ENCODE measurements at places on chromosomes 3 and 15. TPM values are rescaled to one million over a fixed set of nuclear protein-coding genes. Genes with fewer than 3 reads are reported as not detected.
A peak's percentile ranks its signal among the peaks of the same experiment; 100 is the strongest.

GRCh38 chr3:142259359-142259758 is 34.0 kb upstream of the GK5 start:
- DNase-seq = peak; percentile 7

DNA sequence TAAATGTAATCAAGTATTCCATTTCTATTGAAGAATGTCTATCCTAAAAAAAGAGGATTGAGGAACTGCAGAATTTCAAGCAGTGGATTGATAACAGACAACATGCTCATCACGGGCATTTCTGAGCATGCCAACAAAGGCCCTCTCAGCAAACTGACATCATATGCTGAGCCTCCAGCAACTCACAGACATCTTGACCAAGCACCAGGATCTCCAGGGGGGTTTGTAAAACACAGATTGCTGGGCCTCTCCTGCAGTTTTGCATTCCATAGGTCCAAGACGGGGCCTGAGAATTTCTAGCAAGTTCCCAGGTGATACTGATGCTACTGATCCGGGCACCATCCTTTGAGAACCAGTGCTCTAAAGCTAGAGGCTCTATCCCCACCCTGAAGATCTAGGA is 85.0 kb downstream of the FOXP1 start:
- DNase-seq = no peak

GRCh38 chr3:33704891-33705290 is 13.2 kb downstream of the CLASP2 start:
- DNase-seq = no peak

DNA sequence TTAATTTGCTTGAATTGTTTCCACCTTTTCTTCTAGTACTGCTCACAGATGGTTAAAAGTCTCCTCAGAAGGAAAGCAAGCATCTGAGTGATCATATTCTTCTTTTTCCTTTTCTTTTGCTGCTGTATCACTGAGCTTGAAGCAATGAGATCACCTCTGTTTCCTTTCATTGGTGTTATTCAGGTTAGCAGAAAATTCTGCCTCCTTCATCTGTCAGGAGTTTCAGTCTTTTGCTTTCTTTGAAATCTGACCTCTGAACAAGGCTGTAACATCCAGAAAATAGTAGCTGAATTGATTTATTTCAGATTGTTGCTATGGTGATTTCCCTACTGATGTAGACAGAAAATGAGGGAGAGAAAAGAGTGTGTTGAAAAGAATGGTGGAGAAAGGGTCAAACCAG is 343.0 kb downstream of the MFSD1 start:
- no peak for DNase-seq

GRCh38 chr3:55691141-55691540 is 204.0 kb upstream of the WNT5A start:
- DNase-seq = peak; percentile 4

- no peak for DNase-seq
Observed at GRCh38 chr15:74628199-74628598, 12.6 kb downstream of the CLK3 start.

- no peak for DNase-seq
Observed at GRCh38 chr3:54550221-54550977, 377.5 kb downstream of the LRTM1 start.

GRCh38 chr3:61664105-61664482 is 102.7 kb downstream of the PTPRG start:
- peak; percentile 93 for DNase-seq

DNA sequence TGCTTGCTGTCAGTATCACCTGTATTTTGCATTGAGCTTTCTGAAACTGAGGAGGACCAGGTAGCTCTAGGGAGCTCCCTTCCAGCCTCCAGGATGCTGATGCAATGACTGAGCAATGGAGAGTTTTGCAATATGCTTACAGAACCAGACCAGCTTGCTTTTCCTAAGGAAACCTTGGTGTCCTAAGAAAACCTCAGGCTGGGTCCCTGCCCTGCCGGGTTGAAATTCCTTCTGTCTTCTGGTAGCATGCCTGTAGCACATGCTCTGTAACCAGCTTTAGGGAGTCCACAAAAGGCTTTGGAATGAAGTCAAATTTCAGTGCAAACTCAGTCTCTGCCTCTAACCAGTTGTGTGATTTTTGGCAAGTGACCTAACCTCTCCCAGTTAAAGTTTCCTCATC is 65.8 kb upstream of the GSK3B start:
- peak; percentile 99 for DNase-seq

DNA sequence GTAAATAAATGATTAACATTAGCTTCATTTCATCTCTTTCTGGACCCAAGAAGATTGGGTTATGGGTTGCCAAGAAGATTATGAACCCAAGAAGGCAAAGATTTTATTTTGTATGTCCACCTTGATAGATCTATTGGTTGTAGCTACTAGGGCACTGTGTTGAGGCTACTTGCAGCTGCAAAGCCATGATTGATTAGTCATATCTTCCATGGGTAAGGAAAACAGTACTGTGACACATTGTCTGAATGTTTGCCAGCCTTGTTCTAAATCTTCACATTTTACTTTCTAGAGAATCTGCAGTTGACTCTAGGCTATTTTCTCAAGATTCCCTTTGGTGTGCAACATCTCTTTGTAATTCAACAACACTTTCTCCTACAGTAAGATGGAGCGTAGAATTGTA is 229.2 kb upstream of the KCNH8 start:
- DNase-seq = no peak

DNA sequence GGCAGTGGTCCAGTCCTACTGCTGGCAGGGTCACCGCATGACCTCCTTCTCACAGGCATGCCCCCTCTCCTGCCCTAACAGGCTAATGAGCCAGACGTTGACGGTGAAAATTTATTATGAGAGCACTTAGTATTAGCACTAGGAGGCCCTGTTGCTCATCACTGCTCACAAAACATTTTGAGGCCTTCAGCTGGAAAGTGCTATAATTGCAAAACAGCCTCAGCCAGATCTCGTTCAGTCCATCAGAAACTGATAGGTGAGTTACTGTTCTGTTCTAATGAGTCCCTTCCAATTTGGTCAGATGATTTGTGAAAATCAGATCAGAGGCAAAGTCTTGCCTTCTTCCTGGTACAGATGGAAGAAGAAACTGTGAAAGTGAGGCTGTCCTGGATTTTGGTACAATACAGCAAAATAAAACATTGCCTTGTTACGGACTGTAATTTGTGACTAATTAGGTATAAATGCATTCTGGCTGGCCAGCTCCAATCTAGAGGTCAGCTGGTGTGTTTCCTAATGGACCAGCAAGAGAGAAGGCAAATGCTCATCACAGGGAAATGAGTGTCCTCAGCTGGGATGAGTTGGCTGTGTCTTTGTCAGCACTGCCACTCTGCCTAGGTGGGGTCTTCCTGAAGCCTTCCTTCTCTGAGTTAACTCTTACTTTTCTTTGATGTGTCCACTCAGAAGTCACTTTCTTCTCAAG is 316.8 kb downstream of the CHST2 start:
- peak; percentile 69 for DNase-seq

- DNase-seq = peak; percentile 83
Observed at GRCh38 chr15:32677238-32677750, 35.8 kb downstream of the SCG5 start.

GRCh38 chr15:83610901-83611685 is 42.8 kb upstream of the ADAMTSL3 start:
- peak; percentile 73 for DNase-seq

DNA sequence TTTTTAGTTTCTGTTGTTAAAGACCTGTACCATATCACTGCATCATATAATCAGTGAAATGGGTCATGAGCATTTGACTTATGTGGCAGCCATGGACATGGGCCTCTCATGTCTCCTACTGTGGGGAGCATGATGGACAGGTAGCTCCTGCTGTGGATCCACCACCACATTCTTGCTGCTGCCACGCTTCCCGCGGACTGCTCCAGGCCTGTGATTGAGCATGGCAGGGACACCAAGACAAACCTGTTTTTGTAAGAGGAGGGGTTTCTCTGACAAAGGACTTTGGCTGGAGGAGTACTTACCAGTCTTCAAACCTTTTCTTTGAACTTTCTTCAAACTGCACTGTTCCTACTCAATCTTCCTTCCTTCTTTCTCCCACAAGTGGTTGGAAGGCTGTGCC is 17.9 kb upstream of the P2RY14 start:
- no peak for DNase-seq

DNA sequence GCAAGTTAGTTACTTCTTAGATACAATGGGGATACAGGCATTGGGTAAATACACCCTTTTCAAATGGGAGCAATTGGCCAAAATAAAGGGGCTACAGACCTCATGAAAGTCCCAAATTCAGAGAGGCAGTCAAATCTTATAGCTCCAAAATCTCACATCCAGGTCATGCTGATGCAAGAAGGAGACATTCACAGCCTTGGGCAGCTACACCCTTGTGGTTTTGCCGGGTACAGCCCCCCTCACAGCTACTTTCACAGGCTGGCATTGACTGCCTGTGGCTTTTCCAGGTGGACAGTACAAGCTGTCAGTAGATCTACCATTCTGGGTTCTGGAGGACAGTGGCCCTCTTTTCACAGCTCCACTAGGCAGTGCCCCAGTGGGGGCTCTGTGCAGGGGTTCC is 17.5 kb upstream of the PLSCR1 start:
- peak; percentile 15 for DNase-seq

DNA sequence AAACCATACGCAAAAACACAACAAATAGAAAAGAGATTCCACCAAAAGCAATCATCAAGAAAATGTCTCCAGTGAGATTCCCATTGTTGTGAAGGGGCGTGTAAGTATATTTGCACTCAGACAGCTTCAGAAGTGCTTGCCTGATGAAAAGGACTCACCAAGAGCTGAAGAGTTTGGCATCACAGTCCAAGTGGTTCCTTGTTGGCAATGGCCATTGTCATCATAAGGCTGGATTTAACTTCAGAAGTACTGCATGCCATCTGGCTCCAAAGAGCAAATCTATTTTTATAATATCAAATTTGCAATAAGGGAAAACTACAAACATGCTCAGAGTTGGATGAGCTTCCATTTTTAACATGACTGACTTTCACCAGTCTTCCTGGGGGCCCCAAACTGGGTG is 505.3 kb upstream of the NR2F2 start:
- DNase-seq = no peak

DNA sequence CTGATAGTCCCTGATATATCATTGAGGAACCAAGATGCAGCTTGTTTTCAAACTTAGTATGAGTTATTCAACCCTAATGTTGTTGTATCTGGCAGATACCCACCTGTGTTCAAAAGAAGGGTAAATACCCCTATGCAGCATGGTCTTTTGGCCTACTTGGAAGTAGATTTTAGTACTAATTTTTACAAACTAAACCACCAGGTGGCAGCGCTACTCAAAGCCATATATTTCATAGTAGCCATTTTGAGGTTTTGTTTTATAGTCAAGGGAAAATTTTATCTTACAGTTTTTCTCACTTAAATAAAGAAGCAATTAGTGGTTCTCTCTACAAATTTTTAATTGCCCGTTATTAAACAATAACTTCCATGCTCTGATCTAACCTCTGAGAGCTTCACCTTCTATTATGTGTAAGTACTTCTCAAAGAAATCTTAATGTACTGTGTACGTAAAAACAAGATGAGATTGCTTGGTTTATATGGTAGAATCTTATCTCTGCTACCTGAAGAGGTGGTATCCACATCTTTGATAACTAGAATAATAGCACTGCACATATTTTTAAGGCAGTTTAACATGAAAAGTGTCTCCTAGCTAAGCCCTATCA is 31.5 kb upstream of the MLF1 start:
- DNase-seq = peak; percentile 51

DNA sequence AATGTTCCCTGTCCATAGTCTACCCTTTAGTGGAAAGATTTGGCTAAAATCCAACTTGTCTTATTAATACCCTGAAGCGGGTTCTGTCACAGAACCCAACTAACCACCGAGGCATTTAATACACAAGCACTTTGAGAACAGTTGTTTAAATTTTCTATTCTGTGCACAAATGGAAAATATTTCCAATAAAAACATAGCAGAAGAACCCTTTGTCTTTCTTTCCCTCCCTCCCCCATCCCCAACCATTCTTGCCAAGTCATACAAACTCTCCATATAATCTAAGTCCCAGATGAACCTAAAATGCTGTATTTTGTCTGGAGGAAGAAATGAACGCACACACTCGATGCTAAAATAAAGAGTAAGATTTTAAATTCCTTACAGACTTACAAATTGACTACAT is 126.9 kb upstream of the STRIT1 start:
- DNase-seq = no peak

DNA sequence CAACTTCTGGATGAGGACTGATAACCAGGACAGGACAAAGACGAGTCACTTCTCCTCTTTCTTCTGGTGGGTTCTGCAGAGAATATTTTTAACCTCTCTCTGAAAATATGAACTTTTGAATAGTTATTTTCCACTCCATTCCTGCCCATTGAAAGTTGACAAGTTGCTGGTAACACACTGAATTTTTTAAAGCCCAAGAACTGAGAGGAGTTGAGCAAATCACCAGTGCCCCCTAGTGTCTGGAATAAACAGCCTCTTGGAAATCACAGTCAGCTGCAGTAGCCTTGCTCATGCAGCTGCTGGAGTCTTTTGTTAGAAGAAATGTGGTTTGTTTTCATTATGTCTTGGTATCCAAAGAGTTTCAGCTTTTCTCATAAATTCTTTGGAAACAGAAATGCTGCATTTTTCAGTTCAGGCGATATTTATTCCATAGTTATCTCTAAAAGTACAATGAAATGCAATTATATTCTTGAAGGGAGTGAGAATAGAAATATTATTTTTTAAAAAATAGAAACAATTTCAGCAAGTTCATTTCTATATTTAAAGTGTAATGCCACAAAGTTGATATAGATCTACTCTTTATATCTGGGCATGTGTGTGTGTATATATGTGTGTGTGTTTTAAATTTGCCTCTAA is 741.0 kb upstream of the CBLB start:
- peak; percentile 83 for DNase-seq

GRCh38 chr3:177333533-177334520 is 136.5 kb upstream of the TBL1XR1 start:
- peak; percentile 20 for DNase-seq

DNA sequence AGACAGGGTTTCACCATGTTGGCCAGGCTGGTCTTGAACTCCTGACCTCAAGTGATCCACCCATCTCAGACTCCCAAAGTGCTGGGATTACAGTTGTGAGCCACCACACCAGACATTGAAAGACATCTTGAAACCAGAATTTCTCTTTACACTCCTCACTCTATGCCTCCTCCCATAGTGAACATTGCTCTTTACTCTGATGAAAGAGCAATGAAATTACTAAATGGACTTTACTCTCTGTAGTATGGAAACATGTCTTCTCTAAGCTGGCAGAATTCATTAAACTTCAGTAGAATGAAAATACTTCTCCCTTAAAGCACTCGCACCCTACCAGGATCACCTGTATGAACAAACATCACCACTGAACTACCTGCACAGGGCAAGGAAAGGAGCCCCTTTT is 27.8 kb upstream of the TFG start:
- no peak for DNase-seq

- DNase-seq = no peak
Observed at GRCh38 chr3:117762621-117763037, 1053.0 kb downstream of the TUSC7 start.

- no peak for DNase-seq
Observed at GRCh38 chr3:159879146-159879545, 109.5 kb upstream of the IL12A start.

GRCh38 chr3:14834121-14834520 is 15.4 kb downstream of the FGD5 start:
- DNase-seq = no peak

- peak; percentile 25 for DNase-seq
Observed at GRCh38 chr3:186536883-186537844, 7.0 kb downstream of the CRYGS start.

Gene BOC
- 0.52 TPM for total RNA-seq

Gene SAMD7
- not detected for total RNA-seq

Gene ZNF620
- total RNA-seq = 5.8 TPM

Gene DIS3L
- 30.1 TPM for total RNA-seq

Gene PRSS50
- not detected for total RNA-seq

Gene GHSR
- not detected for total RNA-seq

Gene ABHD2
- 82.1 TPM for total RNA-seq

Gene ERC2
- 6.2 TPM for total RNA-seq

Gene SERINC4
- total RNA-seq = 0.05 TPM

Gene SLC22A13
- total RNA-seq = not detected
